ENCODE measurements at places on chromosomes 7 and 10. TPM values are rescaled to one million over a fixed set of nuclear protein-coding genes. Genes with fewer than 3 reads are reported as not detected.
A peak's percentile ranks its signal among the peaks of the same experiment; 100 is the strongest.

DNA sequence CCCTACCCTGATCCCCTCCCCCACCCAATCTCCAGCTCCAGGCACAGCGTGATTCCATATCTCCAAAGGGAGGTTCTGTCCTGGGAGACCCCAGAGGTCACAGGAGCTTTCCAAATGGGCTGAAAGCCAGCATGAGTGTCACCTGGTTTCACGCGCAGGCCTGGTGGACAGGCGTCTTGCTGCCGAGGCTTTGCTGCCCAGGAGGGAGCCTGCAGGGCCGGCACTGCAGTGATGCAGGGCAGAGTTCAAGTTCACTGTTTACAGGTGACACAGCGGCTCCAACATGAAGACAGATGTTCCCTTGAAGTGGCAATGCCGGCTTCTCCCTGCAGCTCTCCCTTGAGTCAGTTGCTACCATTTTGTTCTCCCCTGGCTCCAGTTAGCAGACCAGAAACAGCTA, 104.3 kb downstream of the TCERG1L start:
- H3K4me3 ChIP-seq = no peak overlapping the region
- peaks cover 21% of the 10 kb centered on the region for H3K36me3 ChIP-seq
- no peak overlapping the region for H3K27ac ChIP-seq

DNA sequence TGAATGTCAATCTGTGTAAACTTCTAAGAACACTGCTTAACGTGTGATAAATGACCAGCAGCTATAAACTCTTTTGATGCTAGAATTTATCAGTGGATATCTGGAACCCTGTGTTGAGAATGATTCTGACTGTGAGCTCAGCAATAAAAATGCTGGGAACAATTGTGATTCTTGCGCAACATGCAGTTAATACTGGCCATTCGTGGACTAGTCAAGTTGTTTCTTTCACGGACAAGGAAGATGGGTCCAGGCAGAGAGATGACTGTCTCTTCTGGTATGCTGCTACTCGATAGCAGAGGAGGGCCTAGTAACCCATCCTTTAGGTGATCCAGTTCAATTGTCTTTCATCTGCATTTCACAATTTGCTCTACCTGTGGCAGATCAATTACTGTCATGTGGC, 394.8 kb upstream of the IGFBP3 start:
- DNase-seq = no peak
- H3K27me3 ChIP-seq = no peaks in the 10 kb centered on the region
- no peaks in the 10 kb centered on the region for H3K36me3 ChIP-seq
- H3K27ac ChIP-seq = no peak overlapping the region
- H3K4me3 ChIP-seq = no peak overlapping the region

The COBL gene
- 5.6 TPM for polyA plus RNA-seq

- H3K4me1 ChIP-seq = no peaks in the 10 kb centered on the region
- no peak within 1 kb of the TSS for H3K4me3 ChIP-seq
- no peak for DNase-seq
Measured at GRCh38 chr10:122271076-122271475, at the start of gene BTBD16. Gene BTBD16 (plus strand): TSS chr10:122271296. CDS start chr10:122275082, 3,786 bp downstream.

- peaks cover 2% of the 10 kb centered on the region for H3K36me3 ChIP-seq
- no peak overlapping the region for H3K4me3 ChIP-seq
- no peaks in the 10 kb centered on the region for H3K27me3 ChIP-seq
- no peak for DNase-seq
- H3K27ac ChIP-seq = peak overlapping the region; percentile 88
Measured at GRCh38 chr7:29977886-29978651, 11.5 kb downstream of the SCRN1 start.

DNA sequence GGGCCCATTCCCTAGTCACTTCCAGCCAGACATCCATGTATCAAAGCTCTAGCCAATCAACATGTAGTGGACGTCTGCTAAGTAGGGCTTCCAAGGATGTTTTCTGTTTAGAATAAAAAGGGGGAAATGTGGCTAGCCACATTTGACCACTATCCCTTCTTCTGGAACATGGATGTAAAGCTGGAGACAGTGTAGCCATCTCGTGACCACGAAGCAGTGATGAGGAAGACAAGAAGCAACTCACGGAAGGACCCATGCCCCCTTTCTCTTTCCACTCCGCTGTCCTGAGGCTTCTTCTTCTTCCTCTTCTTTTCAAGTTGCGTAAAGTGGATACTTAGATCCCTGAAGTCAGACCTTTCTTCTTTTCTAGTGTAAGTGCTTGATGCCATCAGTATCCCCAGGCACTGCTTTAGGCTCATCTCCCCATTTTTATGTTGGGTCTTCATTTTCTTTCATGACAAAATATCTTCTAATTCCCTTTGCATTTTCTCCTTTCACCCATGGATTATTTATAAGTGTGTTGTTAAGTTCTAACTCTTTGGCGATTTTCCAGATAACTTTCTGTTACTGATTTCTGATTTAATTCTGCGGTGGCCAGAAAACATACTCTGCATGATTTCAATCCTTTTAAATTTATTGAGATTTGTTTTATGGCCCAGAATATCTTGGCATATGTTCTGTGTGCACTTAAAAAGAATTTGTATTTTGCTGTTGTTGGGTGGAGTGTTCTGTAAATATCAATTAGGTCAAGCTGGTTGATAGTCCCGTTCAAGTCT, 594.5 kb downstream of the SDK1 start:
- DNase-seq = no peak
- no peaks in the 10 kb centered on the region for H3K36me3 ChIP-seq
- H3K27ac ChIP-seq = no peak overlapping the region
- H3K27me3 ChIP-seq = no peaks in the 10 kb centered on the region

The DNAAF5 gene
- polyA plus RNA-seq = 23.3 TPM

- no peak overlapping the region for H3K4me3 ChIP-seq
- no peak overlapping the region for H3K27ac ChIP-seq
Measured at GRCh38 chr10:8992009-8992408, 937.5 kb downstream of the GATA3 start.

- H3K27me3 ChIP-seq = no peaks in the 10 kb centered on the region
- DNase-seq = no peak
- H3K4me1 ChIP-seq = no peaks in the 10 kb centered on the region
- H3K4me3 ChIP-seq = no peak overlapping the region
- H3K27ac ChIP-seq = no peak overlapping the region
Measured at GRCh38 chr7:92797284-92797683, 39.1 kb downstream of the CDK6 start.

DNA sequence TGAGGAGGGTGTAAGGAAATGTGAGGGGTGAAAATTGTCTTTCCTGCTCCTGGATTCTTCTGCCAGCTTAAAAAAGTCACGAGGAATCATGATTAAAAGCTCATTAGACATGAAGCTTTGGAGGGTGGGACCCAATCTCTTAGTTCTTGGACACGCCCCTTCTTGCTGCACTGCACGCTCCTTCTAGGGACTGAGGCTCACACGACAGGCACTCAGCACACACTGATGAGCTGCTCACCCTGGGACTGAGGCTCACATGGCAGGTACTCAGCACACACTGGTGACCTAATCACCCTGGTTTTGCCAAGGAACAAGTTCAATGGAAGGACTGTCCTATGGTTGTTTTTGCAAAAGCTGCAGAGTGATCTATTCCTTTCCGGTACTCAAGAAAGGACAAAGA, 65.8 kb upstream of the ELMO1 start:
- H3K4me3 ChIP-seq = no peak overlapping the region
- no peak for DNase-seq
- no peaks in the 10 kb centered on the region for H3K4me1 ChIP-seq
- no peaks in the 10 kb centered on the region for H3K27me3 ChIP-seq
- no peak overlapping the region for H3K27ac ChIP-seq

GRCh38 chr7:125347269-125347668, 417.6 kb upstream of the POT1 start:
- no peak for DNase-seq
- H3K36me3 ChIP-seq = no peaks in the 10 kb centered on the region
- no peaks in the 10 kb centered on the region for H3K4me1 ChIP-seq
- H3K27ac ChIP-seq = no peak overlapping the region

The STEAP4 gene
- polyA plus RNA-seq = 0.32 TPM

DNA sequence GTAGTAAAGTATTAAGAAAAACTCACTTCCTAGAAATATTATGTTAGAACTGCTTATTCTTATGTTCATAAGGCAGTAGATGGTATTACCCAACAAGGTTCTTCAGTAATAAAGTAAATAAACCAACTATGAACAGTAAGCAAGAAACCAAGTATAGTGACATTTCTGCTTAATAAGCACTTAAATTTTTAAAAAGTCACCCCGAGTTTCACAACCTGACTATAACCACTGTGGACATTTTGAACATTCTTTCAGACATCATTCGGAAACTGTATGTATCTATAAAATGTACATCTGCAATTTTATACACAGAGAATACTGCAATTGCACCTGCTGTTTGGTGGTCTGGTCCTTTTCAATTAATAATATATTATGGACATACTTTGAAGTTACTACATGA, 1073.6 kb downstream of the XPNPEP1 start:
- H3K27ac ChIP-seq = no peak overlapping the region
- H3K4me3 ChIP-seq = no peak overlapping the region
- no peaks in the 10 kb centered on the region for H3K4me1 ChIP-seq
- no peaks in the 10 kb centered on the region for H3K27me3 ChIP-seq
- no peak for DNase-seq

- no peak overlapping the region for H3K4me3 ChIP-seq
- no peak for DNase-seq
- H3K36me3 ChIP-seq = peaks cover 6% of the 10 kb centered on the region
- peaks cover 3% of the 10 kb centered on the region for H3K27me3 ChIP-seq
Measured at GRCh38 chr7:44307905-44308595, 17.3 kb downstream of the CAMK2B start.

- no peak for DNase-seq
- H3K27ac ChIP-seq = no peak overlapping the region
- H3K36me3 ChIP-seq = no peaks in the 10 kb centered on the region
- no peak overlapping the region for H3K4me3 ChIP-seq
- H3K4me1 ChIP-seq = no peaks in the 10 kb centered on the region
Measured at GRCh38 chr7:9124320-9124719, 690.9 kb downstream of the NXPH1 start.

The COG5 gene
- polyA plus RNA-seq = 18.9 TPM

DNA sequence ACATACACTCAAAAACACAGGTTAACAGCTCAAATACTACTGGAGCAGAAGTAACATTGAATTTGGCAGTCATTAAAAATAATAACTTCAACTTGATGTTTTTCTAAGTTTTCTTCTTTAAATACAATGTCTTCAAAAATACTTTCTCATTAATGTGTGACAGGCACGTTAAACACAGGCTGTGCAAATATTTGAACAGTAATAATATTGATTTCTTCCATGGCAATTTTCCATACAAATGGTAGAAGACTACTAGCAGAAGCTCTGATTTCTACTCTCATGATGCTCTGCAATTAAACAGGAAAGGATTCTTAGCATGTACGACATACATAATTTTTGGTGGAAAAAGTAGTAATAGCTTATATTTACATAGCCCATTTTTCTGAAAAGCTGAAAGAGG, 47.4 kb downstream of the NRP1 start:
- H3K36me3 ChIP-seq = no peaks in the 10 kb centered on the region
- H3K27ac ChIP-seq = no peak overlapping the region
- no peak overlapping the region for H3K4me3 ChIP-seq
- no peak for DNase-seq

DNA sequence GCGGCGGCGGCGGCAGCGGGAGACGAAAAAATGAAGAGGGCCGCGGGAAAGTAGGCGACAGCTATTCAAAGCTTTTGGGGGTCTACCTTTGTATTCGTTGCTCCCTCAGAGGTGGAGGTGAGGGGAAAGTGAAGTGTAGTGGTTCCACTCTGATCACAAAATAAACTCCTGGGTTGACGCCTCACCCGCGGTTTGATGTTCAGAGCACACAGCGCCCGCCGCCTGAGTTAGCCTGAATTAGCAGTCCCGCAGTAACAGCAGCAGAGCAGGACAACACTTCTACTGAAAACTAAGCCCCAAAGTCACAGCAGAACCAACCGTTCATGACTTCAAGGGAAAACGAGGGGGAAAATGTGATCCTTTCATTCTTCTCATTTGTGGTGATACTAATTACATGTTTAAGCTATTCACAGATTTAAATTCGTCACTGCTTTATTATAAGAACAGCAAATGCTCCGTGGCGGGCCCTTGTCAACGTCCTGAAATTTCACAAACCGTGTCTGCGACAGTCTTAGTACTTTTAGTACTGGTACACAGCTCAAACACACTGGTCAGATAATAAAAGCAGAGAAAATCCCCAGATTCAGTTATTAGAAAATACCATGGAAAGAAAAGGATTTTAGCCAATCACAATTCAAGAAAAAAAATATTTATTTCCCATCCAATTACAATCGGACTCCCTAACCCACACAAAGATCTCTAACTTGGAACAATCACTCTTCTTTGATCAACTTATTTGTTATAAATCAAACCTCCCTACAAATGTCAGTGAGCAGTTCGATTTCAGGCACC, 563 bp upstream of the JMJD1C start:
- peak overlapping the region; percentile 97 for H3K4me3 ChIP-seq
- peak overlapping the region; percentile 99 for H3K27ac ChIP-seq
- H3K27me3 ChIP-seq = no peaks in the 10 kb centered on the region
- peak; percentile 23 for DNase-seq
- H3K4me1 ChIP-seq = no peaks in the 10 kb centered on the region
- H3K36me3 ChIP-seq = peaks cover 2% of the 10 kb centered on the region

The PILRA gene
- polyA plus RNA-seq = 10.6 TPM

DNA sequence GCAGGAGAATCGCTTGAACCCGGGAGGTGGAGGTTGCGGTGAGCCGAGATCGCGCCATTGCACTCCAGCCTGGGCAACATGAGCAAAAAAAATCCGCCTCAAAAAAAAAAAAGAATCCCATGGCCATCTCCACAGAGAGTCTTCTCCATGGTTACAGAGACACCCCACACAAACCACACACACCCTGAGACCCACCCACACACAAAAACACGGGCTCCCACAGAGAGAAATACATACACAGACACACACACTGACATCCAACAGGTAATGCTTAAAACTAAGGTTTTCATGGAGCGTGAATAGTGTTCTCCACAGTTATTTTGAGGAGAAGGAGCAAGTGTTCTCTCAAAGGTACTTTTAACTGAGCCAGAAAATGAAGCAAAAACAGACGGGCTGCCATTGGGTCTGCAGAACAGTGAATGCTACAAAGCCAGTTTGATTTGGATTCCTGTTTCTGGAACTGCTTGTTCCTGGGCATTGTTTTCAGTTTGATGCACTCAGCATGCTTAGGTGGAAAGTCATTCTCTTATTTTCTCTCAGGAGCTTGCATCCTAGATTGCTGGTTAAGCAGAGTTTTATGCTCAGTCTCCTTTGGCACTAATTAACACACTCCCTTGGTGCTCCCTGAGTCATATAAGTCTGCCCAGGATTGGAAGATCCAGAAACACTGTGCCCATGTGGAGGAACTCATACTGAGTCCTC, 15.4 kb downstream of the AHCYL2 start:
- H3K4me1 ChIP-seq = no peaks in the 10 kb centered on the region
- H3K4me3 ChIP-seq = no peak overlapping the region
- H3K27me3 ChIP-seq = no peaks in the 10 kb centered on the region
- no peak overlapping the region for H3K27ac ChIP-seq

GRCh38 chr7:97285348-97285747, 167.8 kb downstream of the SDHAF3 start:
- no peak overlapping the region for H3K4me3 ChIP-seq
- no peaks in the 10 kb centered on the region for H3K27me3 ChIP-seq
- H3K27ac ChIP-seq = no peak overlapping the region
- no peaks in the 10 kb centered on the region for H3K36me3 ChIP-seq
- no peaks in the 10 kb centered on the region for H3K4me1 ChIP-seq

DNA sequence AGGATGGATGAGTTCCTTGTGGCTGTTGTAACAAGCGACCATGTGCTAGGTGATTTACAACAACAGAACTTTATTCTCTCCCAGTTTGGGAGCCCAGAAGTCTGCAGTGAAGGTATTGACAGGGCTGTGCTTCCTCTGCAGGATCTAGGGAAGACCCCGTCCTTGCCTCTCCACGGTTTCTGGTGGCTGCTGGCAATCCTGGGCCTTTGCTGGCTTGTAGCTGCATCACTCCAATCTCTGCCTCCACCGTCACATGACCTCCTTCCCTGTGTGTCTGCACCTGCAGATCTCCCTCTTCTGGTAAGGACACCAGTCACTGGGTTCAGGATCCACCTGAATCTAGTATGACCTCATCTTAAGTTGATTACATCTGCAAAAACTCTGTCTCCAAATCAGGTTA, 115.6 kb downstream of the GLRX3 start:
- no peak overlapping the region for H3K4me3 ChIP-seq
- no peak overlapping the region for H3K27ac ChIP-seq
- no peak for DNase-seq

All from spinal cord (tissue), 10 donors.